ENCODE measurements at places on chromosomes 4 and X.

- DNase-seq: no peak
Observed at GRCh38 chrX:11266573-11267003, 26.6 kb upstream of the AMELX start.

GRCh38 chrX:115902995-115903394, 267.5 kb upstream of the AGTR2 start:
- no peak for DNase-seq

DNA sequence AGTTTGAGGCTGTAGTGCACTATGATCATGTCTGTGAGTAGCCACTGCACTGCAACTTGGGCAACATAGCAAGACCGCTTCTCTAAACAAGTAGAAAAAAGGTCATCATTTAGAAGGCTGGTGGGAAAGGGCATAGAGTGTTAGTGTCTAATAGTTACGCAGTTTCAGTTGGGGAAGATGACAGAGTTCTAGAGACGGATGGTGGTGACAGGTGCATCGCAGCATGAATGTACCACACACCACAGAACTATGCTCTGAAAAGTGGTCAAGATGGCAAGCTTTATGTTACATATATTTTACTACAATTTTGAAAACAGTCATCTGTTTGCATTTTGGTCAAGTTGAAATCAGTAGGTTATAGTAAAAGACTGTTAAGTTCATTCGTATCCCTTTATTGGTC, 23.7 kb upstream of the CLDN34 start:
- no peak for DNase-seq

- DNase-seq: no peak
Observed at GRCh38 chrX:64338296-64338695, 57.0 kb downstream of the MTMR8 start.

DNA sequence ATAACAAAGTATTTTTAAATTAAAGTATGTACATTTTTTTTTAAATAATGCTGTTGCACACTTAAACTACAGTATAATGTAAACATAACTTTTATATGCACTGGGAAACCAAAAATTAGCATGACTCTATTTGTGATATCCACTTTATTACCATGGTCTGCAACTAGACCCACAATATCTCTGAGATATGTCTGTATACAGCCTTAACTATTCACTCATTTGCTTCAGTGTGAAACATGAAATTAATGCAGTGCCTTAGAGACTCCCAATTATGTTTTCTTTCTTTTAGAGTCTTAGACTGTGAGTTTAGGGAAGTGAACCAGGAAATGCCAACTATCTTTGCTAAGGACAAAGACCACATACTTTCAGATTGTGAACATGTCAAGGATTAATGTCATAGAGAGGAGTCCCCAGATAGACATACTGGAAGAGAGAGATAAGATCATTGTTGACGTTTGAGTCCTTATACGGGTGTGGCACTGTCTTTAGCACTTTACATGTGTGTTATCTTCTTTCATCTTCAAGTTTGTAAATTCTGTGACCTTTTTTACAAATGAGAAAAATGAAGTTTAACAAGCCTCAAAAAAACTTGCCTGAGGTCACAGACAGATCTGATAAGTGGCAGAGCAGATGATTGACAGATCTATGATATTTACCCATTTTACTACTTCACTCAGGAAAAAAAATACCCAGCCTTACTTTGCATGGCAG, 23.2 kb downstream of the CXorf58 start:
- DNase-seq: no peak

DNA sequence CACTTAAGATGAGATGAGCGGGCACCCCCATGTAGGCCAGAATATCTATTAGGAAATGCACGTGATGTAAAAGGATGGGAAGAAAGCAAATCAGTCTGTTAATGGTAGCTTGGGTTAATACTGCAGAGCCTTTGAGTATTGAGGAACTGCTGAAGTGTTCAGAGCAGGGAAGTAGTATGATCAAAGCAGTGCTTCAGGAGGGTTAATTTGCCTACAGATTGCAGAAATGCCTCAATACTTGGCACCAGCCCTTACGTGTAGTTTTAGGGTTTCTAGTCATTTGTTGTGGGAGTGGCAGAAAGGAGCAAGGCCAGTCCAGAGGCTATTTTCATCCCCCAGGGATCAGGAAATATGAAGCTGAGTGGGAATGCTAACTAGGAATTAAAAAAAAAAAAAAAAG, 19.7 kb downstream of the ZFX start:
- DNase-seq: no peak

DNA sequence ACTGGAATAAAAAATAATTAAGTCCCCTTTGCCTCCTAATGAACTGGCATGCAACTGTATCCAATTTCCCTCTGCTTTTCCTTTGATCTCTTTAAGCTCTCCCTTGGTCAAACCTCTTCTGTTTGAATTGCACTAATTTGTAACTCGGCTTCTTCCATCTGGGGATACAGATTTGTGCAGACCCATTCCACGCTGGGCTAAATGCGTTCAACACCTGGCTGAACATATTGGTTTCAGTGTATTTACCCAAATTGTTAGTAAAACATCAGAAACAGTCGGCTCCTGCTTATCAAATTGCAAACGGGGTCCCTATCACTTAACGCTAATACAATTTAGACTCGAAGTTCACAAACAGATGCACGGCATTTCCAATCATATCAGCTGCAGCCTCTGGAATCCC, 124.9 kb upstream of the TAPT1 start:
- no peak for DNase-seq

DNA sequence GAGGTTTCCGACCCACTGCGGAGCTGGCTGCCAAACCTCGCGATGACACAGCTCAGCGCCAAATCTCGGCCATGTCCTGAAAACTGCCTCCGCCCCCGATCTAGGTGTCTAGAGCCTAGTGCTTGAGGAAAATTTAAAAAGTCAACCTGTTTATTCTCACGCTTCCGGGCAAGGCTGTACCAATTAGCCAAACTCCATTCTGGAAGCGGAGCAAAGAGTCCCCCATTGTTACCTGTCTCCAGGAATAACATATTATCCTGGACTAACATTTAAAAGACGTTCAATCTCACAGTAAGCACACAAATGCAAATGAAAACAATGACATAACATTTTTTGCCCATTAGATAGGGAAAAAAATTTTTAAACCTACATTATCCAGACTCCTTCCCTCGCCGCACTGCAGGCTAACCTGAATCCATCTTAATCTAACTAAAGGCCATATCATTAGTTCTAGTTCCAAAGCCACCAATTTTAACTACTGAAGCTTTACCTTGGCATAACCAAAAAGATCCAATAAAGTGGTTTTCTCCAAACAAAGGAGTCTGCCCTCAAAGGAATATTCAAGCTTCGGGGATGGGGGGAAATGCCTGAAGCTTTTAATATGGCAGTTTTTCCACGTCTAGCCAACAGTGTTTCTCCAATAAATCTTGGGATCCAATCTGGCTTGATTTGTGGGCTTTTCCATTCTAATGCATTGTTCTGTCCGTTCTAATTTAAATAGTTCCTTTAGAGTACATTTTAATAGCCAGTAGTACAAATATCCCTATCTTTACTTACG, 1.9 kb downstream of the HUWE1 start:
- peak; percentile 22 for DNase-seq
